ENCODE measurements at places on chromosomes 6 and 20.

- DNase-seq, result no peak
These were observed 1418.7 kb downstream of the GRIK2 start for GRCh38 chr6:102812242-102812641.

DNA sequence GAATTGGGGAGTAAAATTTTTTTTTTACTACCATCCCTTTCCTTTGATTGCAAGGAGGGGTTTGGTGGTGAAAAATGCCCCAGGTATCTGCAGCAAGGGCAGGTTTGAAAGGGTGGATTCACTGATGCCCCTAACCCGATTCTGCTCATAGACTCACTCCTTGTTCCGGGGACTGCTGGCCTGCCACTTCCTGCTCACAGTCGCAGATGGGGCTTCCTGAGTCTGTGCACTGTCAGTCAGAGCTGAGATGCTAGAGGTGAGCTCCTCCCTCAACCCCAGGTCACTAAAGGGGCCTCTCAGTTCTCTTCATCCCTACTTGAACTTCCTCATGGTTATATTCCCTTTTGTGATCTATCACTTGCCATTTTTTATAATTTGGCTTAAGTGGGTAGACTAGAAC lies 357.9 kb downstream of the FARS2 start:
- no peak for DNase-seq

GRCh38 chr20:32848846-32849245 lies 9.9 kb upstream of the EFCAB8 start:
- no peak for DNase-seq

DNA sequence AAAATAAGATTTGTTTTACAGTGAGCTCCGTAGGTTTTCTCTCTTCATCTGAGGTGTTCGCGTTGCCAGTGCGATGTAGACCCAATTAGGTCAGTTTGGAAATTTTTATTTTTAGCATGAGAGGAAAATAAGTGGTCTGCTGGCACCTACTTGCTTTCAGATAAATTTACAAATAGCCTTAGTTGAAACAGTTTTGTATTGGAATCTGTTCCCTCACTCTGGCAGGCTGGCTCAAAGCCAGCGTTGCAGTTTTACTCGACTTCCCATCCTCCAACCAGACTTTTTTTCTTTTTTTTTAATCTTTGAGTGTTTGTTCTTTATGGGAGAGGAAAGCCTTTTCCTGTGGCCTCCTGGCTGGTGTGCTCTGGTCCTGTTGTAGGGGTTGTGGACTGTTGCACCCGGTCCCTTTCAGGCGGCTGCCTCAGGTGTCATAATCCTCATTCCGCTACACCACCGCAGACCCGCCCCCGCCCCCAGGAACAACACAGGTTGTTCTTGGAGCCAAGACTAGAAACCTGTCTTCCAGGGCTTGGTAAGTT lies 46.7 kb downstream of the TIAM2 start:
- DNase-seq, result no peak
